Calu3 (cell line): ENCODE measurements at places on chromosomes 3 and 15. TPM values are rescaled to one million over a fixed set of nuclear protein-coding genes. Genes with fewer than 3 reads are reported as not detected.

- peak; percentile 81 for DNase-seq
Observed at GRCh38 chr3:13009132-13009945, 63.9 kb downstream of the IQSEC1 start.

DNA sequence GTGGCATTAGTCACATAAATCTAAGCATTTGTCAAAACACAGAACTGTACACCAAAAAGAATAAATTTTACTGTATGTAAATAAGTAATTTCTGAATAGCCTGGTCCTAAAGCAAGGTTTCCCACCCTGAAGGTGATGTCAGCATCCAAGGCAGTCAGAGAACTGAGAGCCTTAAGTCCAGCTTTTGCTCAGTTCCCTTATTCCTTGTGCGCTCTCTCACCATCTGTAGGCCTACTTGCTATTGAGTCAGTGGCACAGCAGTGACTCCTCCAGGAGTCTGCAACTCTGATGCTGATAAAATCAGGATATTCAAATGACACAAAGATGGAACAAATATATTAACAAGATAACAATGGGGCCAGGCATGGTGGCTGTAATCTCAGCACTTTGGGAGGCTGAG, 22.3 kb downstream of the VPS39 start:
- DNase-seq: no peak

DNA sequence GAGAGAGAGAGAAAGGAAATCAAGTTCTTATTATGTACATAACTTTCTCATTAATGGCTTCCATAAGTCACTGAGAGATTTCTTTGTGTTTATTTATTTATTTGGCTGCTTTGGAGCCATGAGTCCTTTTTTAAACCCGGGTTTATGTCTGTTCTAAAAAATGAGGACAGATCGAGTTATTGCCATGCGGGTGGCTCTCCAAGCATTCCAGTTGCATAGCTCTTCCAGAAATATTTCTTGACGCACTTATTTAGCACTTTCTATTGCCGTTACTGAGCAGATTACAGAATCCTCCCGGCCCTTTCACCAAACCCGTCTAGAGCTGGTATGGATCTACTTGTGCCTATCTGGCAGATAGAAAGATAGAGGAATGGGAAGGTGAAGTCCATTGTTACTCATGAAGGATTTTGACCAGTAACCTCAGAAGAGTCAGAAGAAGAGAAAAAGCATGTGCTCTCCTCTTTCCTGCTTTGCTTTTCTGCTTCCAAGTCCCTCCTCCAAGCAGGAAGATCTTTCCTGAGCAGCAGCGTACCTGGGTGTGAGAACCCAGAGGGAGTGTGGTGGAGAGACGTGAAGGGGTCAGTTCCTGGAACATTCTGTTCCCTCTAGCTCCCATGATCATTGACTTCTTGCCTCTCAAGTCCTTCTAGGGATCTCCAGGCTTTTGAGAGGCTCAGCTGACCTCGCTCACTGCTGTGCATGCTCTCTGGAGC, 112.8 kb downstream of the LPP start:
- DNase-seq: no peak

SLC12A6 gene
- total RNA-seq: 3.8 and 4.2 TPM in 2 replicates

- DNase-seq: no peak
Observed at GRCh38 chr3:118171236-118171852, 863.3 kb downstream of the IGSF11 start.

FAM81A gene
- 16.0 TPM in 2 replicates for total RNA-seq

DNA sequence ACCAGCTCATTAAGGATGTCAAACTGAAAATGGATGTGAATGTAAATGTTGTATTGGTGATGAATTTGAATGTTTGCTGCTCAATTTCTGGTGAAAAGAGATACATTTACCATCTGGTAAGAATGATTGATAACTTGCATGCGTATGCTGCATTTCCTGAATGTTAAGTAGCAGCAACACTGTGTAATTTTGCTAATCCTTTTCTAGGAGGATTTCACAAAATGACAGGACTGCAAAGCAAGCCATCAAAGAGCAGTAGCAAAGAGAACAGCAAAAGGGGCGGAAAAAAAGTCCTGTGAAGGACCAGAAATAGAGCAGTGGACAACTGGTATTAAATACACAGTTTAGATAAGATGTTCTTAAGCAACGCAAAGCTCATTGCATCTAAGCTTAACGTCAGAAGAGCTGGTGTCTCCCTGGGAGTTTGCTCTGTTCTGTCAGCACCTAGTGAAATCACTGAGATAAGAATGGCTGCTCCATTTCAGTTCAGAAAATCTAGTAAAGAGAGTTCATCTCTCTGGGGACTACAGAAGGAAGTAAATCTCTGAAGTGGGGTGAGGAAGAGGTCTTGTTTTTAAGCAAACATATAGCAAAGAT, 23.5 kb upstream of the PAQR5 start:
- DNase-seq: no peak
